CD4-positive, alpha-beta T cell treated with Interleukin-4 for 4 hours (primary cell): ENCODE measurements at places on chromosomes 12 and 14.

GRCh38 chr12:24574538-24574937, 374.4 kb downstream of the BCAT1 start:
- no peak for DNase-seq

DNA sequence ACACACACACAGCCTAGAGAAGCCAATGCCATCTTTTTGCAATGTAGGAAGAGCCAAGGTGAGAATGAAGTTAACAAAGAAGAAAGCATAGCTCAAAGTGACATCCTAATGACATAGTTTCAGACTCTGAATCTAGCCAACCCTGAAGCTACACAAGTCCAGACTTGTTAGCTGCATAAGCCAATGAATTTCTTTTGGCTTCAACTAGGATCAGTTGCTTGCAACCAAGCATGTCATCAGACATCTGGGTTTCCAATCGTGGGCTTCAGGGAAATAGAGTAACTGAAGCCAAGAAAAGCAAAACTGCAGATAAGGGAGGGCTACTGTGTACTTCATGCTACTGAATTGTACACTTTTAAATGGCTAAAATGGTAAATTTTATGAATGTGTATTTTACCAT, 4.4 kb upstream of the GPHN start:
- no peak for DNase-seq

GRCh38 chr12:12540261-12541013, 22.2 kb downstream of the DUSP16 start:
- DNase-seq: no peak

GRCh38 chr14:75888945-75889344, 92.8 kb downstream of the TGFB3 start:
- DNase-seq: no peak

GRCh38 chr14:54094765-54095164, 138.1 kb upstream of the BMP4 start:
- DNase-seq: no peak

DNA sequence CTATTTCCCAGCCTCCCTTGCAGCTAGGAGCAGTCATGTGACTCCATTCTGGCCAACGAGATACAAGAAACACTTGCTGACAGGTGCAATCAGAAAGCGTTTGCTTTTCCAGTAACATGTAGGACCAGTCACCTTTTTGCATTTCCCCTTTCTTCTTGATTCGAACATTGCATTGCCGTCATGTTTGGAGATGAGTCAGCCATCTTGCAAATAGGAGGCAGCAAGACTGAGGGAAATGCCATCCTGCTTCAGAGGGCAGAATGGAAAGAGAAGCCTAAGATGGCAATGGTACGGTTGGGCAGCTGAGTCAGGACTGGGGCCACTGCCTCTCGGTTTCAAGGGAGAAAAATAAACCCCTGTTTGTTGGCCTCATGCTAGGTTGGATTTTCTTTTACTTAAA, 34.5 kb upstream of the GPR132 start:
- no peak for DNase-seq

DNA sequence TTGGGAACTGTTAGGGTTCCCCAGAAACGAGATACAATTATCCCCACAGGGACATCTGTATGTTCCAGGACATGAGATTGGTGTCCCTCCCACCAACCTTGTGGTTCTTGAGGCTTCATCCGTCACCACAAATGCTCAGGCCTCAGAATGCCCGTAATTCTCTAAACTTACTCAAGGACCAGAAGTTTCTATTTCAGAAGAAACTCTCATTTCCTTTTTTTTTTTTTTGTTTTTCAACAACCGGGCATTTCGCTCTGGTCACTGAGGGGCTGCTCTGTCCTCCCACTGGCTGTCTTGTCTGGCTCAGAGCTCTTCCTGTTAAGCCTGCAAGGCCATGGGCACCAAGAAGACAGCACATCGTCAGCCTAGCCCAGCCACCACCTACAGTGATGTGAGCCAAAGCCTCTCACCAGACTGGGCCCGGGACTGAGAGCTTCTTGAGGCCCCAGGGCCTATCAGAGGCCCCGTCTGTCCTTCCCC, 36.2 kb downstream of the VDR start:
- DNase-seq: no peak

DNA sequence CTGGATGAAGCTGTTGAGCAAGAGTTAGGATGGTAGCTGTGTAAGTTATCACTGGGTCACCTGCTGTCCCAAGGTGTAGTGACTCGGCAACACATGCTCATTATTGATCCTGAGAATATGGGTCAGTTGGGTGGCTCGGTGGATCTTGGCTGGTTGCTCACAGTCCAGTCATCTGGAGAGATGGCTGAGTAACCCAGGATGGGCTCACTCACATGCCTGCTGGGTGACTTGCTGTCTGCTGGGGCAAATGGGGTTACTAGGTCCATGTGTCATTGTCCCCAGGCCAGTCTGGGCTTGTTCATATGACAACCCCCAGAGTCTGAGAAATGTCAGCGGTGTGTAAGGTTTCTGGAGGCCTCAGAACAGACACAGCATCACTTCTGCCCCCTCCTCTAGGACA, 69.5 kb downstream of the SLC15A4 start:
- no peak for DNase-seq

DNA sequence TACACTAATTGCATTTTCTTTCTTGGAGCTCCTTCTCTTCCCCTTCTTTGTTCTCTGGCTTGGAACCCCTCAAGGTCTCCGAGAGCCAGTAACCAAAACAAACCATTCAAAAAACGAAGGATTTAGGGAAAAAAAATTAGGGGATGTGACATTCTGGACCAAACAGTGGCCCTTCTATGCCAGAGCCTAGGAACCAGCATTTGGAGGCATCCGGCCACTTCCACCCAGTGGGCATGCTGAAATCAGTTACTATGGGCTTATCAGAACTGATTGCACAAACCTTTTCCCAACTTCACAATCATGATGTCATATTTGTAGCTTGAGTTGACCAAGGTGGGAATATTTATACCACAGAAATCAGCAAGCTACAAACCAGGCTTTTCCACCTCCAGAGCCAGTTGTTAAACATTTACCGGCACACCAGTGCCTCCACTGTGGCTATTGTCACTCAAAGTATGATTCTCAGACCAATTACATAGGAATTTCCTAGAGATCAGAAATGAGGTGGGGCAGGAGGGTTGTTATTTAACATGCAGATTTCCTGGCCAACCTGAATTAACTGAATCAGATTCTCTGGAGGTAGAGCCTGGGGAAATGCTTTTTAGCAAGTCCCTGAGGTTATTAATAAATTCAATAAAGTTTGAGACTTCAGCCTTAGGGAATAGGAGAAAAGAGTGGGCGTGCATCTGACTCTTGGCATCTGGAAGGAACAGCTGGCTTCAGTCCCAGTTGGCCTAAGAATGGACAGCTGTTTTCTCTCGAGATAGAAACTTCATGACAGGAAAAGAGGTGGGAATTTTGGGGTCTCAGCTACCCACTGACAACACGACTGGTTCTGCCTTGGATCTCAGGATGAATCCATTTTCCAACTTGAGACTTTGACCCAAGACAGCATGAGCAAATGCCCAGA, 273.9 kb downstream of the ZFP36L1 start:
- no peak for DNase-seq

DNA sequence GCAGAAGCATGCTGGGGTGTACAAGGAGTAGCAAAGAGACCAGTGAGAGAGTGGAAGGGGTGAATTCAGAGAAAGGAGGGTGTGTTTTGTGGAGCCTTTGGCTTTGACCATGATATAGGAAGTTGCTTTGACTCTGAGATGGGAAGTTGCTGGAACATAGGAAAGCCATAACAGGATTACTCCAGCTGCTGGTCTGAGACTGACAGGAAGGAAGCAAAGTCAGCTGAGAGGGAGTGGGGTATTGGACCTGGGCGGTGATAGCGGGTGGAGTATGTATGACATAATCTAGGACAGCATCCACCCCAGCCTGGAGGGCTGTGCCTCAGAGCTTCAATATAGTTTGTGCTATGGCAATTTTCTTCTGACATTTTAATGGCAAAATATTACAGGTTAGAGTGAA, 324.4 kb downstream of the PDZRN4 start:
- DNase-seq: no peak

DNA sequence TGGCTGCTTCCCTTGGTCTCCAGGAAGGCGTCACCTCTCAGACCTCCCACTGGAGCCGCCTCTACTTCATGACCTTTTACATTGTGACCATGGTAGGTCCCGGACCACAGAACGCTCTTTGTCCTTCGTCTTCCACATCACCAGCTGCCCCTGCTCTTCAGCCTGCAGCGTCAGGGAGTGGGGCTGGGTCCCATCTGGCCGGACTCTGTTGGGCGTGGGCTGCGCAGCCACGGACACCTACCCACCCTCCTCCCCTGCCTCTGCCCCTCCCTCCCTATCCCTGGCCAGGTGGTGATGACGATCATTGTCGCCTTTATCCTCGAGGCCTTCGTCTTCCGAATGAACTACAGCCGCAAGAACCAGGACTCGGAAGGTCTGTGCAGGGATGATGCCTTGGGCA, 43.3 kb downstream of the SLC8B1 start:
- no peak for DNase-seq

DNA sequence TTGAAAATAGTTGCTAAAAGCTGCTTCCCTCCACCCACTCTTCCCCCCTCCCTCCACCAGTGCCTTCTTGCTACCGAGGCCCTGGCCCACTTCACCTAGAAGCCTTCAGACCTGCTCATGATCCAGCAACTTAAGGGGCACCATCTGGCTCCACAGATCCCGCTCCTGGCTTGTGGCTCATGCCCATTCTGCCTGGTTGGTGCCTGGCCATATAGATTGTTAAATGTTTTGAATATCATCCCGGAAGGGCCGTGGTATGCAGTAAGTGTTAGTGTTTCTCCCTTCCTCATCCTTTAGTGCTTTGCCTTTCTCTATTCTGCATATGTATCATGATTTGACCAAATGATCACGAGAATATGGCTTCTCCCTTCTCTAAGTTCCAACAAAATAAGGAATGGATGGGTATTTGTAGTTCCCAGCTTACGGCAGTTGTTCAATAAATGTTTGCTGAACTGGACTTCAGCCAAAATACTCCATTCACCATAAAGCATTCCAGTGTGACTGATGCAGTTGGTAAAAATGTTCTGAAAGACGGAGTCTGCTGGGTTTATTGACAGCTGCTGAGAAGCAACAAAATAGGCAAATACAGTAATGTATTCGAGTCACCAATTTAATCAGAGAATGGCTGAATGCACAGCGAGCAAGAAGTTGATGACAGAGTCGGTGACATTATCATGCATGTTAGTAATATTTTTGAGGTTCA, 30.7 kb downstream of the GRIP1 start:
- DNase-seq: no peak

DNA sequence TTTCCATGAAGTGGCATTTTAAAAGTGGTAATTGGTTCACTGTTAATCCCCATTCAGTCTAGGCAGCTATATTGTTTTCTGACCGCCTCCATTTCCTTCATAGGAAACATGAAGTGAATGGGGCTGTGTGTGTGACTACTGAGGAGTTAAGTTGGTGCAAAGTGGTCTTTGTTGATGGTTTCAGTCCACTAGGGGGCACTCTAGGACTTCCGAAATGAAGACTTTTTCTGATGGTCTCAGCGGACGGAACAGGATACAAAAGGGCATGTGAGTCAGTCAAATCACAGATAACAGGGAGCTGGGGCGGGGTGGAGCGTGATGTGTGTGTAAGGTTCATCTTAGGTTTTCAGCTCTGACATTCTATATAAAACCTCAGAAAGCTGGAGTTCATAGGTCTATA, 240.1 kb upstream of the OR4E1 start:
- peak; percentile 93 for DNase-seq

DNA sequence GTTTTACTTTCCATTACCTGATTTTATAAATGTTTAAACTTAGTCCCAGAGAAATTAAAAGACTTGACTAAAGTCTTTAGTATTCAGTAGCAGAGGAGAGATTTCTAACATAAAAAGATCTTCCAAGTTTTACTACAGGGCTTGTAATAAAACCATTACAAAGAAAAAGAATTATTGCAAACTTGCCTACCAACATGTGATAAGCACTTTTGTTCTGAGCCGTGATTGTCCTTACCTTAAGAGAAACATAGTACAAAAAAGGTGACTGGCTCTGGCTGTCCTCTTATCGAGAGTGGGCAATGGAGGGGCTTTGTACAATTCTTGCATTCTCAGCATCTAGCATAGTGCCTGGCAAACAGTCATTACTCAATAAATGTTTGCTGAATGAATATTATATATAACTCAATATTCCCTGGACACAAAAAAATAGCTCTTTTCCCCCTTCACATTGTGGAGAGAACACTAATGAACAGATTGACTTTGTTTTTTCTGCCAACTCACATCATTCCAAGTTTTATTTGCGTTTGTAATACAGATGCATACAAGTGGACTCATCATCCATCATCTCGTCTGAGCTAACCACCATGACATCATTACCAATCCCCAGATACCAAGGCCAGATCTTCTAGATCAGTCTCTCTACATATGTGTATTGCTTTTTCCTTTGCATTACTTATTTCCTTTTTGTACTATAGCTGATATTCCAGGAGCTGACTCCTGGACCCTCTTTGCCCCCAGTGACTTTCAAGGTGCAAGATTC, 192.8 kb upstream of the EEA1 start:
- no peak for DNase-seq

GRCh38 chr12:45730084-45730347, 510 bp downstream of the ARID2 start:
- no peak for DNase-seq

- no peak for DNase-seq
Observed at GRCh38 chr12:103882861-103883596, 42.0 kb upstream of the NT5DC3 start.

DNA sequence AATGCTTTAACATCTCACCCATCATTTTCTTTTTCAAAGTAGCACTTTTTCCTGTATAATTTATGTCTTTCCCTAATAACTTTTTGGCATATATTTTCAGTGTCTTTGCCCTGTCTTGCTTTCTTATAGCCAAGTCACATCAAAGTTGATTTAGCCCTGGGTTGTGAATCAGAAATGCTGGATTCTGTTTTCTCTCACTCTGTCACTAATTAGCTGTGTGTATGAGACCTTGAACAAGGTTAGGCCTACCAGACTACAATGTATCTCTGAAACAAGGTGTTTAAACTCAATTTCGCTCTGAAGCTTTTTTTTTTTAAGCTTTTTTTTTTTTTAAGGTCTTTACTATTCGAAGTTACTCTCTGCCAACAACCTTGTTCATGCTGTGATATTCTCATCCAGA, 25.7 kb downstream of the CNOT2 start:
- DNase-seq: no peak

DNA sequence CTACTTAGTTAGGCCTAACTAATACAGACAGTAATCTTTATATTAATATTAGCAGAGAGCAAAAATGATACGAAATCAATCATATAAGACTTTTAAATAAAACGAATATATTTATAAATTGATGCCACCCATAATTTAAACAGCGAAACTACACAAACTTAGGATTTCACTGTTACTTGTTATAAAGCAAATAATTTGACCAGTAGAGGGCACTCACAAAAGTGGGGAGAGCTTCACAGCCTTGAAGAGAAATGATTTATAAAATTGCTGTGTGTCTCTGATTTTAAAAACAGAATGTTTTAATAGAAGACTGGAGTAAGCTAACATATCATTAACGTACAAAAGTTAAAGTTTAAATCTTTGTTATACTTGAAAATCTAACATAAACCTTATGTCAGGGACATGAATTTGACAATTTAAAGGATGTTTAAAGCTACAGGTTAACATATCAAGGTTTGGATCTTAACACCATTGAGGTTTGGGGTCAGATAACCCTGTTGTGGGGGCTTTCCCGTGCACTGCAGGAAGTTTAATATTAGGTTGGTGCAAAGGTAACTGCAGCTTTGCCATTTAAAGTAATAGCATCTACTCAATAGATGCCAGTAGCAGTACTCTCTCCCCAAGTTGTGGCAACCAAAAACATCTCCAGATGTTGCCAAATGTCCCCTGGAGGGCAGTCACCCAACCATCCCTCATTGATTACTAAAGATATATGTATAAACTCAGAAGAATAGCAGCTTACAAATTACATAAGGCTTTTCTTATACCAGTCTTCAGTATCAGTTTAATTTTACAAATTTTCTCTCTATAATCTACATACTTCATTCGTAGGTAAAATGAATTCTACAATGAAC, 9.3 kb downstream of the KRAS start:
- peak; percentile 67 for DNase-seq
